ENCODE measurements at places on chromosomes 5 and 9.

DNA sequence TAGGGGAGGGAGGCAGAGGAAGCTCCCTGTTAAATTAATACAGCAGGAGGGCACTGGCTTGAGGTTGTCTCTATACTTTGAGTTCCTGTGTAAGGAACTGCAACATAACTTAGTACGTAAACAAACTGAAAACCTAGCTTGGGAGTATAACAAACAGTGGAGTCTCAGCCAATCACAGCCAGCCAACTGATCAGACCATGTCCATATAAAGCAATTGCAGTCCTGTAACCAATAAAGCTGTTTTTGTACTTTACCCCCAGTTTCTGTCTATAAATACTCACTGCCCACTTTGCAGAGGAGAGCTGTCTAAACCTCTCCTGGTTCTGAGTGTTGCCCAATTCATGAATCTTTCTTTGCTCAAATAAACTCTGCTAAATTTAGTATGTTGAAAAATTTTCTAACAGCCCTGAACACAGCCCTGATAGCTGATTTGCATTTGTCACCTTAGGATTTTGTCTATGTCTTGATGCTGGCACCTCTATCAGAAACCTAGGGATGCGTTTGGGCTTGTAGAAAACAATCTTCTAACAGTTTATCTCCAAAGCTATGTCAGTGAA, 39.9 kb downstream of the GDNF start:
- no peak for DNase-seq

DNA sequence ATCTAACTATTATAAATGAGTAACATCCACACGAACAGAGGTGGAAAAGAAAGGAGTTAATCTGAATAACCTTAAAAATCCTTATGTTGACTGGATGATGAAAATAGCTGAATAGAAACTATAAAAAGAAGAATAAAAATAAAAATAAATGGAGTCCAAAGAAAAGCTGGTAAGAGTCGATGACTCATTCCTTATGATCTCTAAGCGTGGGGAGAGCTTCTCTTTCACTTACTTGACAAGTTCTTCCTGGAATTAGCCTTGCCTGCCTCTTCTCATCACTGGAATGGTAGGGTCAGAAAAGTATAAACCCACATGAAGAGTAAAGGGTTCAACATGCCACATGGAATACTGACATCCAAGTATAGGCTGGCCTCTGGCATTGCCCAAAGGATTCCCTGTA, 477.0 kb upstream of the RGMB start:
- no peak for DNase-seq

DNA sequence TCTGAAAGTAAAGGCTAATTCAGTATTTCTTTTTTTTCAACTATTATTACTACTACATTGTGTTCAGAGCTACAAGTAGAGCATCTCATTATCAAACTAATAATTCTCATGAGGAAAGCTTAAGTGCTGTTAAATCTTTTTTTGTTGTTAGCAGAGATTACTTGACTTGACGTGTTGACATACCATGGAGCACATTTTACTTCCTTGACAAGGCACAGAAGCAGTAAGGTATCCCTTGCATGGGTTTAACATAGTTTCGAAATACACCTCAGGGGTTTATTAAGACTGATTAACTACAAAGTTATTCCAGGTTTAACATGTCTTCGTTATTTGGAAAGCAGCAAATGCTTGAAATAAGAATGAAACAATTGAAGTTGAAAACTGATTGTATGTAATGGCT, 7.0 kb downstream of the SPDL1 start:
- DNase-seq: no peak

DNA sequence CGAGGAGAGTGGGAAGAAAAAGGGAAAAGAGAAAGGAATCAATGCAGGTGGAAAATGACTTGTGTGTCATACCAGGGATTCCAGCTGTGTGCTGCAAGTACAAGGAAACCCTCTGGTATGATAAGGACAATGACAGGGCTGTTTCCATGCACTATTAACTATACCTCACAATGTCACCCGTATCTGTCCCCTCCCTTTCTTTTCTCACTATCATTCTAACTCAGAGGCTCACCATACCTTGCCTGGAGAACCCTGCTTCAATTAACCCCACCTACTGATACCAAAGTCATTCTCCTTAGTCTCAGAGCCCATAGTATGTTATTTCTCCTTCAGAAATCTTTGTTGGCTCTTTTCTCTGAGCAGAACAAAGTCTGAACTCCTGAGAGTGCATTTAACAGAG, 236.2 kb upstream of the NREP start:
- DNase-seq: no peak

- DNase-seq: no peak
These were observed 275.0 kb downstream of the ARHGEF28 start for GRCh38 chr5:73901043-73901442.

DNA sequence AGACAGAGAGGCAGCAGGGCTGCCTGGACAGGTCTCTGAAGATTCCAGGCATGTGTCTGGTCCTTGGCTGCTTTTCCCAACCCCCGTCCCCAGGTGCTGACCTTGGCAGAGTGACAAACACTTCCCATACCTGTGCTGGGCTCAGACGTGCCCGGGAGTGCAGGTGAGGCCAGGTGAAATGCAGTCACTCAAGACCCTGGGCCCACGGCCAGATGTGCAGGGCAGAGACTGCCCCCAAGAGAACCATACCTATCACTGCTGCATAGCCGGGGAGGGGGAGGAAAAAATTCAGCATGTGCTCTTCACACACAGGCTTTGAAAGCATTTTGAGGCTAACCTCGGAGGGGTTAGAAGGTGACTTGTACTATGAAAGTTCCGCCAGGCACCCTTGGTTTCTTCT, 22.6 kb downstream of the CCNJL start:
- no peak for DNase-seq

GRCh38 chr5:40406741-40407211, 272.9 kb upstream of the PTGER4 start:
- DNase-seq: peak; percentile 67

GRCh38 chr5:37187465-37187977, 61.7 kb downstream of the CPLANE1 start:
- DNase-seq: no peak

DNA sequence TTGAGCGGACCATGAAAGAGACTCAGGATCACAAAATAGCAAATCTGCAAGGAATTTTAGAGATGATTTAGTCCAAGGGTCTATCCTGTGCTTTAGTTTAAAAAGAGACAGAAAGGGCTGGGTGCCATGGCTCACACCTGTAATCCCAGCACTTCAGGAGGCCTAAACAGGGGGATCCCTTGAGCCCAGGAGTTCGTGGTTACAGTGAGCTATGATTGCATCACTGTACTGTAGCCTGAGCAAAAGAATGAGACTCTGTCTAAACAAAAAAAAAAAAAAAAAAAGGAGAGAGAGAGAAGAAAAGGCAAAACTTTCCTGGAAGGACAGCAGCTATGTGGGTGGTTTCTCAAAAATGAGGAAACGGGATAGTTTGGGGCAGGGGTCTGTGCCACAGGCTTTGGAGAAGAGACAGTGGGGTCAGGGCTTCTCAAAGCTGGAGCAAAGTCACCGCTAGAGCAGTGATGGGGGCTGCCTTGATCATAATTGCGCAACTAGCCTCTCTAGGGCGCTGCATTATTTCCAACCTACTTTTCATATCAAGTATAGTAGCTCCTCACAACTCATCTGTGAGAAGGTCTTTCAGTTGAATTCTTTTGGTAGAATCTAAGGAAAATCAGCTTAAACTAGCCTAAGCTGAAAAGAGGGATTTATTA, 8.5 kb upstream of the ANKH start:
- no peak for DNase-seq

GRCh38 chr9:131270171-131271015, 5.9 kb downstream of the FAM78A start:
- DNase-seq: no peak

- no peak for DNase-seq
These were observed 143.6 kb downstream of the SNX18 start for GRCh38 chr5:54661111-54661510.

- DNase-seq: no peak
These were observed 125.3 kb downstream of the CRB2 start for GRCh38 chr9:123481209-123481865.

GRCh38 chr9:98432134-98432533, 176.7 kb upstream of the TBC1D2 start:
- no peak for DNase-seq

DNA sequence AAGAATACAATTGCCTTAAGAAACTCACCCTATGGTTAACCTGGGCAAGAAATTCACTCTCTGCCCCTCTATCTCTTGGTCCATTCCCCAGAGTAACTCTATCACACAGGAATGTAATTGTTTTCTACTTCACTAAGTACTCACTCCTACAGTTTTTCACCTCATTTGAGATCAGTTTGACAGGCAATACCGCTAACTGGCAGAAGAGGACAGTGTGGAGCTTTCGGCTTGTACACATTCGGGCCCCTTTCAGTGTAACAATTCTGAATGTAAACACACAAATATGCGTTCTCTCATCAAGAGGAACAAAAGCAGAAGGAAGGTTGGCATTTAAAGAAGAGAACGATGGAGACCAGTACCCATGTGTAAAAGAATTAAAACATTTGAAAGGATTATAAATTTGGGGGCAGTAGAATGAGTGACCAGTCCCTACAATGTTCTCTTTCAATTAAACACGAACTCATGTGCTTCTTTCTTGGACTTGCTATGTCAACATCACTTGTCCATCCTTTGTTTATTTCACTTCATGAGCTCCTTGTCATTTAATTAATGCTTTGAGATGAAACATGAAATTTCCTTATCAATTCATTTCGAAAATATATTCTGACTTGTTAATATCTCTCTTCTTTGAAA, 188.5 kb upstream of the GRAMD2B start:
- DNase-seq: no peak

DNA sequence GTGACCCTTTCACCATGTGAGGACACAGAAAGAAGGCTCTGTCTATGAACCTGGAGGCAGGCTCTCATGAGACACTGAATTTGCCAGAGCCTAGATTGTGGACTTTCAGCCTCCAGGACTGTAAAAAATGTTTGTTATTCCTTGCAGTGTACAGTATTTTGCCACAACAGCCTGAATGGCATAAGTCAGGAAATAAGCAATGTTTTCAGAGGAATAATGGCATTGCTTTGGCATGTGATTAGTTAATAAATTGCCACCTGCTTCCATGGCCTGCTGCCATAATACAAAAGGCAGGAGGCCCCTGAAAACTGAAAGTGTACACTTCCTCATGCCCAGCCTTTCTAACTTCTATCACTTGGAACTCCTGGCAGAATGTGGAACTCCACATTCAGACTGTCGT, 408.1 kb downstream of the GADD45G start:
- no peak for DNase-seq

GRCh38 chr9:114110180-114110579, 11.1 kb upstream of the KIF12 start:
- DNase-seq: no peak

- no peak for DNase-seq
These were observed 16.3 kb downstream of the MAPKAP1 start for GRCh38 chr9:125690679-125691078.

DNA sequence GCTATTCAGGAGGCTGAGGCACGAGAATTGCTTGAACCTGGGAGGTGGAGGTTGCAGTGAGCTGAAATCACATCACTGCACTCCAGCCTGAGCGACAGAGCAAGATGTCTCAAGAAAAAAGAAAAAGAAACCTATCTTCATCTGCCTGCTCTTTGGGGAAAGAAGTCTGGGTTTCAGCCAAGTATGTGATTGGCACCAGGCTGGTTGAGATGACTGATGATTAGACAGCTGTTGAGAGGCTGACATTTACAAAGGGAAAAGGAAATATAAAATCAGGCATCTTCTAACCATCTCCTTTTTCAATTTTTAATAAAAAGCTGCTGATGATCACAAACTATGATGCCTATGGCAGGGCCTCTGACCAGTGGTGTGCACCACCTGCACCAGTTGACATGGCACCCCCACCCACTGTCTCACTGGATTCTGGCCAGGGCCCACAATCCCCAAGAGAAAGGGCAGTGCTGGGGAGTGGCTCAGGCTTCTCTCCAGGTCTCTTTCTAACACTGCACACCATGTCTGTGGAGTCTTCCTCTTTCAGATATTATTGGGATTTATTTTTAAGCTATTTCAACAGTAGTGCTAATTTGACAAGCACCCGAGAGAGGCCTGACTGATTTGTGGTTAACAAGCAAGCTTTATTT, 17.2 kb upstream of the C5orf15 start:
- DNase-seq: no peak

DNA sequence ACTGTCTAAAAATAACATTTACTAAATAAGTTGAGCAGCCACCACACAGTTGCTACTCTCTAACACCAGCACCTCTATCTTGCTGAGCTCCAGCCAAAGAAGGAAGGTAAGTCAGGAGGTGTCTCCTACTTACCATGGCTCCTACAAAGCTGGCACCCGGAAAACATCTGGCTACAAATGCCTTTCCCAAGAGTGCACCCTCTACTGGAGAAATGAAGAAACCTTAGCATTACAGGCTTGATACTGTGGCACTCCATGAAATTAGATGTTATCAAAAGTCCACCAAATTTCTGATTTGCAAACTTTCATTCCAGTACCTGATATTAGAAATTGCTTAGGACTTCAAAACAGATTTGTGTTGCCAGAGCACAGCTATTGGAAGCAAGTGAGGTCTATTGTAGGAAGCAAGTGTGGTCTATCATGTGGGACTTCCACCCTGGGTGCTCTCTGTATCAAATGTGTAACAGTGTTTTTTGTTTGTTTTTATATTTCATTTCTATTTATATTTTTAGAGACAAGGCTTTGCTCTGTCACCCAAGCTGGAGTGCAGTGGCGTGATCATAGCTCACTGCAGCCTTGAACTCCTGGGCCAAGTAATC, 25.7 kb upstream of the RFK start:
- no peak for DNase-seq

DNA sequence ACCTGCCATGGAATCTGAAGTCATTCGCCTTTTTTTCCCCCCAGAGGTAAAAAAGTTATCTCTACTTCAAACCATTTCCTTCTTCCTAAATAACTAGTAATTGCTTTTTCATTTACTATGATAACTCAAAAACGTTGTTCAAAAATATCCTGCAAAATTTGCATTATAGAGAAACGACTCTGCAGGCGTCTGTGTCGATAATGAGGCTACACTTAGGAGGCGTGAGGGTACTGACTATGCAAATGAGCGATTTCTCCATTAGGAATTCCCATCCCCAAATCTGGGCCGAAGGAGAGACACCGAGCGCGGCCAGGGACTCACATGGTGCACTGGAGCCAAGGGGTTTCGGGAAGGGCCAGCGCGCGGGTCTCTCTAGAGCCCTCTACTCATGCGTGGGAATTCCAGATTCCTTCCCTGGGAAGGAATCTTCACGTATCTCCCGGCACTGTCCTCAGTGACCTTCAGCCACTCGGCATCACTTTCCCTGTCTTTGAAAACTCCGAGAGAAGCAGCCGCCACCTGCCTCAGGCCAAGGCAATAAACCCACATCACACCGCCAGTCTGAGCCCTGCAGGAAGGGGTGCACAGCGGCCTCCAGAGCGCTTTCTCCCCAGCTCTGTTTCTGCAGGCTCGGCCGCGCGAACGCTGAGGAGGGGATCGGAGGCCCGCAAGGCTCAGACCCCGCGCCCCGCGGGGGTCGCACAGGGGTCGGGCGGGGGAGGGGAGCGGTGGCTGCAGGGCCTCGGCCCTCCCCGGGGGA, 718 bp upstream of the DENND4C start:
- peak; percentile 53 for DNase-seq

GRCh38 chr9:35611230-35611797, 6.3 kb downstream of the TESK1 start:
- DNase-seq: peak; percentile 47

All from T-helper 1 cell (primary cell).